Central memory CD4-positive, alpha-beta T cell (primary cell): ENCODE measurements at places on chromosomes 12 and 14.

- no peak for DNase-seq
Observed at GRCh38 chr12:51862947-51863346, 14.4 kb upstream of the FIGNL2 start.

- no peak for DNase-seq
Observed at GRCh38 chr14:104405360-104406226, 174.0 kb upstream of the C14orf180 start.

GRCh38 chr12:64293654-64294364, 71.7 kb upstream of the KICS2 start:
- DNase-seq, result no peak

GRCh38 chr14:33916663-33917565, 34.0 kb downstream of the EGLN3 start:
- no peak for DNase-seq

GRCh38 chr14:52146504-52146903, 77.6 kb upstream of the NID2 start:
- no peak for DNase-seq

- no peak for DNase-seq
Observed at GRCh38 chr12:4979737-4980136, 63.9 kb upstream of the KCNA5 start.

GRCh38 chr12:10940389-10940788, 1.3 kb upstream of the TAS2R14 start:
- DNase-seq, result no peak

- peak; percentile 38 for DNase-seq
Observed at GRCh38 chr12:46661110-46661845, 164.5 kb downstream of the SLC38A4 start.

DNA sequence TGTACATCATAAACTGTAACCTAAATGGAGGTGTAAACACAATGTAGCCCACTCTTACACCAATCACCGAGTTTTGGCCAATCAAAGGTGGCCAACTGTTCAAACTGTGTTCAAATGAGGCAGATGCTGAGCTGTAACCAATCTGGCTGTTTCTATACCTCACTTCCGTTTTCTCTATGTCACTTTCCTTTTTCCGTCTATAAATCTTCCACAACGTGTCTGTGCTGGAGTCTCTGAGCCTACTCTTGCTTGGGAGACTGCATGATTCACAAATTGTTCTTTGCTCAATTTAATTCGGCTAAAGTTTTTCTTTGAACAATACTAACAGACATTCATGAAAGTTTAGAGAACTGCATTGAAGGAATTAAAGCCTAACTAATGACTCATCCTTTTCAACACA, 547.1 kb upstream of the USP15 start:
- no peak for DNase-seq

GRCh38 chr14:99214701-99215100, 57.3 kb downstream of the BCL11B start:
- no peak for DNase-seq

DNA sequence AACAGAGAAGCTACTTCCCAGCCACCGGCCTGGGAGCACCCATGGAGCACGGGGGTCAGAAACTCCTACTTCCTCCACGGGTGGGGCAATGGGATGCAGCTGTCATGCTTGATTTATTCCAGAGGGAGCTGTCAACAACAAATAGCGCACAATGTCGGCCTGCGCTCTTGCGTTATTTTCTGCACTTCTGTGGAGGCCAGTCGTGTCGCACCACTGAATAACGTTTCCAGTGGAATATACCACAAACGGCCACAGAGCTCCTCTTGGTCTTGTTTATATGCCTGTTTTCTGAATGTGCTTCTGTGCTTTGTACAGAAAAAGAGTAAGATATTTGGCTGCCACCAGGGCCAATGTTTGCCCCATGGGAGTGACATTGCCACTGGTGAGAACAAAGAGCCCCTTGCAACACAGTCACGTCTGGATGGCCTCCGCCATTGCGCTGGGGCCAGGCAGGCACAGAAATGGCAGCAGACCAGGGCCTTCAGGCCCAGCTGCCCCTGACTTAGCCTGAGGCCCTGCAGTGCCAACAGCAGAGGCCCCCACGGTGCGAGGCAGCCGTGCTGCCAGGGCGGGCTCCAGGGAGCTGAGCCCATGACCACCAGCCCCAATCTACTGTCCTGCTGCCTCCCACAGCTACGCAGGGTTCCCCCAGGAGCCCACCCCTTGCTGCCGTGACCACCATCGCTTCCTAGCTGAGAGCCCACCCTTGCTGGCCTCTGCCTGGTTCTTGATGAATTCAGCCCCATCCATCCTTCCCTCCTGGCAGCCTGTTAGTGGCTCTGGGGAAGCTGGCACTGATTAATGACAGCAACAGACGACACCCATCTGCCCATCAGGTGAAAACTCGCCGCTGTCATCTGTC, 28.9 kb upstream of the TMEM179 start:
- DNase-seq, result no peak

- DNase-seq, result no peak
Observed at GRCh38 chr12:59603754-59604153, 7.9 kb downstream of the SLC16A7 start.

DNA sequence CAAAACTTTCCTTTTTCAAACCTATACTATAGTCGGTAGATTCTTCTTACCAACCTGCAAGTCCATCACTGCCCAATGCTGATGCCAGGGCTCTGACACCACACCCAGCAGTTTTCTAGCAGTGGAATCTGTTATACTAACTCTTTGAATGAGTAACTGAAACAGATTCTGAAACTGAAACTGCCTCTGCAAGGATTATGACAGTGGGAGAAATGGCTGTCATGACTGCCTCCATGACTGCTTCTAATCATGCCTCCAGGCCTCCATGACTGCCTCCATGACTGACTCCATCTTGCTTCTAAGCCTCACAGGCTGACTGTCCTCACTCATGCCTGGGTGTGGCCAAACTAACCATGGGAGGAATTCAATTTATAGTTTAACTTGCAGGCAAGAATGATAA, 29.4 kb upstream of the OXA1L start:
- no peak for DNase-seq

GRCh38 chr14:28756884-28757570, 9.6 kb upstream of the FOXG1 start:
- DNase-seq, result no peak

DNA sequence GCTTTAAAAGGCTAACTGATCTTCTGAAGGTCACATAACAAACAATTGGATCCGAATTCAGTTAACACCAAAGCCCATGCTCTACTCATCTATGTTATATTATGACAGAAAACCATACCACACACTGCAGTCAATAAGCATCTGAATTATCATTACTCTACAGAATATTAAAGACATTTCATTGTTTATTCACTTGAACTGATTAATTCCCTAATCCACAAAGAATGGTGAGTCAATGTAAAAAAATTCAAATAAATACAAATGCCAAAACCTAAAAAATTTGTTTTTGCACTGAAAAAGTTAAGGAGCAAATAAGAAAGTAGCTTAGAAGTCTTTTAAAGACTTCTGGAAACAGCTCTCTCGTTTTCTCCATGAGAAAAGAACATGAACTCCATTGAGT, 13.7 kb downstream of the NID2 start:
- DNase-seq, result no peak

DNA sequence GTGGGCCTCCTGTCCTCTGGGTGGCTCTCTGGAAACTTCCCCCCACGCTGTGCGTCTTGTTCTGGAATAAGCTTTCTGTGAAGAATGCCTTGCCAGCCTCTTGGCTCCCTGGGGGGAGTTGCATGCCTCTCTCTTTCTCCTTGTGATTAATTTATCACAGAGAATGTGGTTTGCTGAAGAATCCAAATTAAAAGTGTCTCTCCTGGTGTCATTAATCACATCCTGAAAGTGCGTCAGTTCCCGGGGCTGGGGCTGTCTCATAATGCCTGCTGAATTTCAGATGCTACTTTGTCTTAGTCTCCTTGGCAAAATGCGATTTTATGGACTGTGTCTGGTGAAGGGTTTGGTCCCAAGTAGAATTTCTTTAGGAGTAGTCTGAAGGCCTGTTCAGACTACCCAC, 787.7 kb upstream of the TMEM132C start:
- DNase-seq, result no peak

GRCh38 chr12:94812345-94812744, 162.0 kb upstream of the TMCC3 start:
- DNase-seq, result no peak

DNA sequence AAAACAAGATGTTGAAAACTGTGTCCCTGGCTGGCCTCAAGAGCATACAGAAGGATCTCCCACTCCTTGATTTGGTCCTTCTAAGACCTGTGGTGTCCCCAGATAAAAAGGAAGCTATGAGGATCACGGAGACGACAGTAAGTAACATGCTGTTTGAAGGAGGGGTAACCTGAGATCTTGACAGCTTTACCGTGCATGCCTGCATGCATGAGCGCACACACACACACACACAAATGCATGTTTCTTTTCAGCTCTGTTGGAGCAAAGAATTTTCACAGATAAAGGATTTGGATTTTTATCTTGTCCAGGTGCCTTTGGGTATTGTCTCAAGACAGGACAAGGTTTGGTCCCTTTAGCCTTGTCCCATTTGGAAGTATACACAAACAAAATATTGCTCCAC, 411.6 kb upstream of the CCDC196 start:
- DNase-seq, result no peak

DNA sequence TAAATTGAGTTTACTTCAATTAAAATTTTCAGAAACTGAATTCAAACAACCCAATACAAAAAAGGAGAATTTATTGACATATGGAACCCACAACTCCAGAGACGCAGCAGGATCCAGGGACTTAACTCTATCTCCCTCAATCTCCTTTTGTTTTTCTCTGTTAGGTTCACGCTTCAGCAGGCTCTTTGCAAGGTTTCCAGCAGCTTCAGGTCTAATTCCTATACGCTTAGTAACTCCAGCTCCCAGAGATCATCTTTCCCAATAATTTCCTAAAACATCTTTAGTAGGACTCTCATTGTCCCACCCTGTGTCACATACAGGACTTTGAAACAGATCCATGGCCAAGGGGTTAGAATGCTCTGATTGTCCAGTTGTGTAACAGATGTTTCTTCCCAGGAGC, 175.2 kb downstream of the RMST start:
- no peak for DNase-seq

DNA sequence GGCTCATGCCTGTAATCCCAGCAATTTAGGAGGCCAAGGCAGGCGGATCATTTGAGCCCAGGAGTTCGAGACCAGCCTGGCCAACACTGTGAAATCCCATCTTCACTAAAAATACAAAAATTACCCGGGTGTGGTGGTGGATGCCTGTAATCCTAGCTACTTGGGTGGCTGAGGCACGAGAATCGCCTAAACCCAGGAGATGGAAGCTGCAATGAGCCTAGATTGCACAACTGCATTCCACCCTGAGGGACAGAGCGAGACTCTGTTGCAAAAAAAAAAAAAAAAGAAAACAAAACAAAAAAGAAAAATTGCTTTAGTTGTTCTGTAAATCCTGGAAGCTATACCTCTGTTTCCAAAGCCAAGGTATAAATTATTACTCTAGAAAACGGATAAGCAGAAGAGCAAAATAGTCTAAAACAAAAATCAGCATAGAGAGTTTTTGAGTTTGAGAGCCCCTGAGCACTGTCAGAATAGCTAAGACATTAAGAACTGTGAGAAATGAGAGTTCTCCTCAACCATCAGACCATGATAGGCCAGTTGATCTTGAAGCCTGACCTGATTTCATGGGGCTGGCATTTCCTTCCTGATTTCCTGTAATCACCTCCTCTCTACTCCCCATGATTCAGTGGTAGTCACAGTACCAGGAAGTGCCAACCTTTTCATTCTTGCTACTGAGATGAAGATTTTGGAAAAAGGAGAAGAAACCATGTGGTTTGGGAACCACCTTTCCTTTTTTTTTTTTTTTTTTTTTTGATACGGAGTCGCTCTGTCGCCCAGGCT, 31.7 kb downstream of the ATP2A2 start:
- peak; percentile 12 for DNase-seq

- DNase-seq, result no peak
Observed at GRCh38 chr14:22252686-22253085, 336.3 kb downstream of the DAD1 start.
